ENCODE measurements at places on chromosomes 16 and 17.

- DNase-seq = peak; percentile 56
Observed at GRCh38 chr17:43517615-43518386, 28.3 kb downstream of the ETV4 start.

DNA sequence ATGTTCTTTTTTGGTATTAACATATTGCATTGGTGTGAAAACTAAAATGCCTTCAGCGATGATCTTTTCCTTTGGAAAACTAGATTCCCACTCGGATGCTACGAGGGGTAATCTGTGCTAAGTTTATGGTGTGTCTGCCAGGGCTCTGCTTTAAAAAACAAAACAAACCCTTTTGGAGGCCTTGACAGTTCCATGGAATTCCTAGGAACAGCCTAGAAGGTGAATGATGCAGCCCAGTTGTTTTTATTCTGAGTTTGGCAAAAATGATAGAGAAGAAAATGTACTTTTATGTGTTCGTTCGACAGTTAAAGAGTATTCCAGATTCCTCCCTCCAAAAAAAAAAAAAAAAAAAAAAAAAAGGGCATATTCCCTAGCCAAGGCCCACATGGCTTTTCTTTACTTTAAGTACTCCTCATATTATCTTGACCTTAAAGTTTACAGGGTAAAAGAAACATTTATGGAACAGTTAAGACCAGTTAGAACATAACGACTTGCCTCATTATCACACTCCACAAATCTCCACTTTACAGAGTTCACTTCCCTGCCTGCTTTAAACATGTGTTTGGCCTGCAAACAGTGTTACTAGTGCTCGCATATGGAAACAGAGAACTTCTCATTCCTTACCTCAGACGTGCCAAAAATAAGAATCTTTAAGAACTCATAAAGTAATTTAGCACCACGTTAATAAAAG is 159.1 kb downstream of the WWOX start:
- DNase-seq = no peak

- peak; percentile 69 for DNase-seq
Observed at GRCh38 chr17:36602924-36603384, 1.6 kb downstream of the MRM1 start.

DNA sequence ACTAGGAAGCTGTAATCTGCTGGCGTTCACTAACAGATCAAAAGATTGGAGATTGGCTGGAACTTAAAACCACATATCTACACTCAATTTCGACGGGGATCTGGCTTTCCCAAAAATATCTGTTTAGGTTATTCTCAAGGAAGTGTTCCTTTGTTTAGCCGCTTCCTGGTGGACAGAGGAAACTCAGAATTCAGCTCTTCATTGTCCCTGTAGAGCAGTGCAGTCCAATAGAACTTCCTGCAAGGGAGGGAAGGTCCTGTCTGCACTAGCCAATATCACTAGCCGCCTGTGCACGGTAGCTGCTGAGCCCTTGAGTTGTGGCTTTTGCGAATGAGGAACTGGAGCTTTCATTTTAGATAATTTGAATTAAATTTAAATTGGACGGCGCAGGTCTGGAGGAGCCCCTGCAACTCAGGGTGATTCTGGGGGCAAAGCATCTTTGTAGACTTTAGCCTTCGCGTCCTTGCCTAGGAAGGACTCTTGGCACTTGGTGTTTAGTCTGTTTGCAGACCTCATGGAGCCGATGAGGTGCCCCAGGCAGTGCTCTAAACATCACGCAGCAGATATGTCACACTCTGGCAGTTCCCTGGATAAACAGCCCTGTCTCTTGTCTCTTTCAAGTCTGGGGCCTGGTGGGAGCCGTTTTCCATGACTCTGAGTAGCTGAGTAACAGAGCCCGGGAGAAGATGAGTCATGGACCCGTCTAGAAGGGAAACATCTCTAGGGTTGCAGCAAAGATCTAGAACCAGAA is 122.2 kb downstream of the CCDC182 start:
- peak; percentile 78 for DNase-seq

- no peak for DNase-seq
Observed at GRCh38 chr16:56320811-56321558, 104.4 kb downstream of the AMFR start.

GRCh38 chr16:73605309-73605708 is 557.4 kb upstream of the ZFHX3 start:
- no peak for DNase-seq

DNA sequence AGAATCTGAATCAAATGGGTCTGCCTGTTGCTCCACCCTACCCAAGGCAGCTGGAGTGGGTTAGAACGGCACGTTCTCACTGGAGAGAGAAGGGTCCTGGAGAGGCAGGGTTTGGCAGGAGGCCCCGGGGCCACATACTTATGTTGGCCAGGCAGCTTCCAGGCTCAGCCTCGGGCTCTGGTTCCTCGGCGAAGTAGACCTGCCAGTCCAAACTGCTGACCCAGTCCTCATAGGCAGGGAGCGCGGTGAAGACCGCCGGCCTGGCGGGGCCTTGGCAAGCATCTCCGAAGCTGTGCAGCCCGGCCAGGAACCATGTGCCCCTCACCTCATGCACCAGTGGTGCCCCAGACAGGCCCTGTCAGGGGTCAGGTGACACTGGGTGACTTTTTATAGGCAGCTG is 4.8 kb downstream of the PRSS53 start:
- DNase-seq = no peak

DNA sequence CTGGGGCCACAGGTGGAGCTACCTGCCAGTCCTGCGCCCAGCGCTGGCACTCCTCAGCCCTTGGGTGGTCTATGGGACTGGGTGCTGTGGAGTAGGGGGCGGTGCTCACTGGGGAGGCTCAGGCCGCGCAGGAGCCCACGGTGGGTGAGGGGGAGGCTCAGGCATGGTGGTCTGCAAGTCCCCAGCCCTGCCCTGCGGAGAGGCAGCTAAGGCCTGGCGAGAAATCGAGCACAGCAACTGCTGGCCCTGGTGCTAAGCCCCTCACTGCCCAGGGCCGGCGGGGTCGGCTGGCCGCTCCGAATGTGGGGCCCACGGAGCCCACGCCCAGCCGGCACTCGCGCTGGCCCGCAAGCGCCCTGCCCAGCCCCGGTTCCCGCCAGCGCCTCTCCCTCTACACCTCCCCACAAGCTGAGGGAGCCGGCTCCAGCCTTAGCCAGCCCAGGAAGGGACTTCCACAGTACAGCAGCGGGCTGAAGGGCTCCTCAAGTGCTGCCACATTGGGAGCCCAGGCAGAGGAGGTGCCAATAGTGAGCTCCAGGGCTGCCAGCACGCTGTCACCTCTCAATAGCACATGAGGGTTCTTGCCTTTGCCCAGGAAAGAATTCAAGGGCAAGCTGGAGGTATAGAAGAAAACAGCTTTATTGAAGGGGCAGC is 11.0 kb upstream of the EEF2KMT start:
- no peak for DNase-seq

GRCh38 chr16:31453255-31454204 is 5.8 kb upstream of the ARMC5 start:
- DNase-seq = peak; percentile 56

- DNase-seq = peak; percentile 25
Observed at GRCh38 chr17:43917348-43918025, 10.2 kb upstream of the MPP2 start.

DNA sequence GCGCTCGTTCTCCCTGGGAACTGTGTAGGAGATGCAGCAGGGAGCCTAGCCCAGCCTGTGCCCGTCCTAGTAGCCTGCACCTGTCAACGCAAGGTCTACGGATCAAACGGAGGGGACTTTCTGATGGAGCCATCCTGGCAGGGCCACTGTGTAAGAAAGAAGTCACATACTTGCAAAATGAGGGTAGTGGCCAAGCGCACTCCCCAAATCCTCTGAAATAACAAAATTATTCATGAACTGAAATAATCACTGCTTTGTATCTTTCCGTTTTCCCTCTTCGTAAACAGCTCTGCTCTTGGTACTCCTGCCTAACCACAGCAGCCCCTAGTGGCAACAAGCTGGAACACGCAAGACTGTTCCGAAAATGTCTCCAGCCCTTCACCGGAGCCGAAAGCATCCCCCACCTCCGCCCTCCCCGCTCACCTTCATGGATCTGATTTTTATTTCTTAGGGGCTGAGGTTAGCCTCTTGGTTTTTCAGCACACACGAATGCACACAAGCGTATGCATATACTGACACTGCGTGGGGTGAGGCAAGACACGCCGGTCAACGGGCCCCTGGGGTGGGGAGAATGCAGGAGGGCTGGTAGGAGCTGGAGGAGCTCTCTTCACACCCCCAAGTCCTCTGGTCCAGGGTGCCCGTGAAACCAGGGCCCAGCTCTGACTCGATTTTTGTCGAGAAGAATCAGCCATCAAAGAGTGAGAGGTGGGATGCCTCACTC is 100.8 kb downstream of the ABCC12 start:
- peak; percentile 53 for DNase-seq

GRCh38 chr16:28186752-28187151 is 25.0 kb downstream of the XPO6 start:
- DNase-seq = peak; percentile 66

DNA sequence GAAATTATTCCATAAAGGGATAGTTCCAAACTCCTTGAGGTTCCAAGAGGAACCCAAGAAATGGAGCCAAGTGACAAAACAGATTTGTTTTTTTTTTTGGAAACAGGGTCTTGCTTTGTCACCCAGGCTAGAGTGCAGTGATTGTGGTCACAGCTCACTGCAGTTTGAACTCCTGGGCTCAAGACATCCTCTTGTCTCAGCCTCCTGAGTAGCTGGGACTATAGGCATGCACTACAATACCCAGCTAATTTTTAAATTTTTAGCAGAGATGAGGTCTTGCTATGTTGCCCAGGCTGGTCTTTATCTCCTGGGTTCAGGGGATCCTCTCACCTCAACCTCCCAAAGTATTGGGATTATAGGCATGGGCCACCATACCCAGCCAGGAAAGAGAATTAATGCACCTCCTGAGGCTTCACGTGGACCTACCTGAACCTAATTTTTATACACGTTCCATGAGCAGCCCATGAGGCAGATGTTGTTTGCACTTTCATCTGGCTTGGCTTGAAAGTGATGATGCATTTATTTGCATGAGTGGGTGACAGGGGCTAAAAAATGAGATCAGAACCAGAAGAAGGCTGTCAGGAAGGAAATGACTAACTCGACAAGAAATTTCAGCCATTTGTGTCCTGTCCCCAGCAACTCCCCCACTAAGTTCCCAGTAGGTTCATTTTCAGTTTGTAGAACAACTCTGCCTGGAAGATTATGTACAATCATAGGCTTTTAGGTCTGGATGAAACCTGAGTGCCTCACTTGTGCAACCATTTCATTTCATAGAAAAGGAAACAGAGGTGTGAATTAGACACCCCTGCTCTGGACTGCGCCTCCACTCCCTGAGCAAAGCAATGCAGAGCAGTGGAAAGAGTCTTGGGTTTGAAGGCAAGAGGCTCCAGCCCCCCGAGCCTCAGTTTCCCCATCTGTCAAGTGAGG is 10.3 kb upstream of the IRF8 start:
- peak; percentile 90 for DNase-seq

GRCh38 chr16:54522584-54522983 is 236.0 kb upstream of the IRX3 start:
- DNase-seq = no peak

DNA sequence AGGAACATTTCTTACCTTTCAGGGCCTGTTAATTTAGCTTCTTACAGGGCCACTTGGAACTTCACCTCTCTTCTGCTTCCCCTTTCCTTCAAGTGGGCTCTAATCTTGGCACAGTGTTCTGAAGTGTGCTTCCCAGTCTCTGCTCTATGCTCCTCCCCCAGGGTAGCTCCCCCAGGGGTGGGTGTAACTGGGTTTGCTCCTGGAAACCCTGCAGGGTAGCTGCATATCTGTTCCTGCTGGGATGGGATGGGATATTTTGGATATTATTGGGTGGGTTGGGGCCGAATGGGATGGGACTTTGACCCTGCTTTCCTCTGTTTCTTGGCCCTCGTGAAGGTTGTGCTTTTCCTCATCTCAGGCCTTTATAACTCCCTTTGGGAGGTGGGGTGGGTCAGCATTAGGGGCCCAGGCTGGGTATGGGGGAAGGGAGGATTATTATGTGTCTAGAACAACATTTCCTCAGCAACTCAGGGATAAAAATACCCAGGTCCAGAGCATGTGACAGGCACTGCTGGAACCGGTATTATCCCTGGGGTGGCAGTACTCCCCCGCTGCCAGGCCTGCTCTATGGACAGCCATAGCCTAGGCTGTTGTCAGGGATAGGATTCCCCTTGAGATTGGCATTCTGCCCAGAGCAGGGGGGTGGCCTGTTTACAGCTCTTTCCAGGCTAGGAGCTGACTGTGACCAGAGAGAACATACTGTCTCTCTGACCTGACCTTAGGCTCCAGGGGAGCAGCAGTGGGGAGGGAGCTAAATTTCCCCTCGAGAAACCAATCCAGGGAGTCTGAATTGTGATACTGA is 5.0 kb downstream of the NFE2L1 start:
- DNase-seq = peak; percentile 57

- DNase-seq = peak; percentile 28
Observed at GRCh38 chr16:3101018-3101840, 2.1 kb upstream of the ZSCAN10 start.

GRCh38 chr17:72575542-72576233 is 454.9 kb downstream of the SOX9 start:
- DNase-seq = no peak

- DNase-seq = no peak
Observed at GRCh38 chr17:57559226-57559625, 185.9 kb downstream of the CCDC182 start.
